ENCODE measurements at places on chromosomes 4 and X.

DNA sequence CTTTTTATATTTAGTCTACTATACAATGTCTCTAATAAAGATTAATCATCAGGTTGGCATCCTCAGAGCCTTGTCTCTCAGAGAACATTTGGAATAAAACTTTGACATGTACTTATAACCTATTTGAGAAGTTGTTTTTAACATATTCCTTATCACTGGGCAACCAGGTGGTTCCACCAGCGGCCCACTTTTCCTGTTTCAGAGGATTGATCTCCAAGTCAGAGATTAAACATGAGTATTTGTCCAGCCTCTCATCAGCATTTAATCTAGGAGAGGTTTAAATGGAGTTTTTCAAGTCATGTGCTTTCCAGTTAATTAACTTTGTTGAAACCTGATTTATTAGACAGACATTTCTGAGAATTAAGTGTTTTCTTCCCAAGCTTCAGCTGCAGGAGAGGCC lies 345.5 kb downstream of the GRXCR1 start:
- DNase-seq, result no peak

GRCh38 chrX:151676196-151676595 lies 19.1 kb upstream of the PRRG3 start:
- DNase-seq, result no peak

DNA sequence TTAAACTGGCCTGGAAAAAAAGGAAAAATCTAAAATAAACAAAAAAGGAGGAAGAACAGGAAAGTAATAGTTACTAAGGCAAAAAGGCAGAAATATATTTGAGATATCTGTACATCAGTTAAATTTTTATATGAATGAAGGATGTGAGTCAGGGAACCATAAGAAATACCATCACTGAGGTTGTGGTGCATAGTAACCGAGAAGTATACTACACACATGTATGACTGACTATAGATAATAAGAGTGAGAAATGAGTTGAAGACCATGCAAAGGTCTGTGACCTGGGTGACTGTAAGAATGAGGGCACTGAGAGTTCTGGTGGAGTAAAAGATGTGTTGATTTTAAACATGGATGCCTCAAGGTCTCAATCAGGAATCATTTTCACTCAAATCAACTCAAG lies 220.6 kb upstream of the FAM241A start:
- DNase-seq, result no peak

DNA sequence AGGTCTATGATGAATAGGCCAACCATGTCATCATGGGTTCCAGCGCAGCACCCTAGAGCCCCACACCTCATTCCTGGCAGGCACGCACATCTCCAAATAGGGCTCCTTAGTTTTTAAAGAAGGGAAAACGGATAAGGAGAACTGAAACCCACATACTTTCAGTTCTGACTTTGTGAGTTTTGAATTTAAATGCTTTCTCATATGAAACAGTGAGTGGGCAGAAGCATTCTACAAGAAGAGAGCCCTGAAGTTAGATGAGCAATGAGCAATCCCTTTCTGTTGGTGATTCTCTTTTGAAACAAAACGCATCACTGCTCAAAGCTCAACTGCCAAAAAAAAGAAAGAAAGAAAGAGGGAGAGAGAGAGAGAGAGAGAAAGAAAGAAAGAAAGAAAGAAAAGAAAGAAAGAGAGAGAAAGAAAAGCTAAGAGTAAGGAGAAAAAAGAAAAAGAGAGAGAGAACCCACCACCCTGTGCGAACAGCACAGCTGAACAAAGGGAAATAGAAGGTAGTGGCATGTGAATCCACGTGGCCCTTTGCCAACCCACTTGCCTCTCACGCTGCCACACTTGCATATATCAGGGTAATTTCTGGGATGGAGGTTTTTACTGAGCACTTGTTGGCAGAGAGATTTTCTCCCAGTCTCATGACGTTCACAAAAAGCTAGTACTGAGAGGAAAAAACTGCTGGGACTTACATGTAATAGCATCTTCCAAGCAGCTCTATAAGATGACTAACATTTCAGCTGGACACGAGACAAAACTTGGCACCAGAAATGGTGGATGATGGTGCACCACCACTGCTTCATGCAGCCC lies 31.0 kb downstream of the TMSB4X start:
- no peak for DNase-seq
